ENCODE measurements at places on chromosomes 1 and 21.
A peak's percentile ranks its signal among the peaks of the same experiment; 100 is the strongest.

DNA sequence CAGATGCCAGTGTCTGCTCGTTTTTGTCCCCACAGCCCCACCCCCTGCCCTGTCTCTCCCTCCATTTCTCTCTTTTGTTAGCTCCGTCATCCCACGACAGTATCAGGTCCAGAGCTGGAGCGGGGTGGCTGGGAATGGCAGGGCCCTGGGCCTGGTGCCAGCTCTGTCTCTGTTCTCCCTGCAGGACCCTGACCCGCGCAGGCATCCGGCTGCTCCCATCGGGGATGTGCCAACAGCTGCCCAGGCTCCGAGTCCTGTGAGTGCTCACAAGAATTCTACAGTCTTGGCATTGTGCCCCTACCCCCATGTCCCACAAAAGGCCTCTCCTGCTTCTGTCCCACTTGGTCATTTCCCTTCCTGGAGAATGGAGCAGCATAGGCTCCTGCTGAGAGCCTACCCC lies 37.4 kb downstream of the UBE2T start:
- DNase-seq, result no peak

GRCh38 chr21:42819861-42820615 lies 59.3 kb downstream of the WDR4 start:
- DNase-seq, result no peak

DNA sequence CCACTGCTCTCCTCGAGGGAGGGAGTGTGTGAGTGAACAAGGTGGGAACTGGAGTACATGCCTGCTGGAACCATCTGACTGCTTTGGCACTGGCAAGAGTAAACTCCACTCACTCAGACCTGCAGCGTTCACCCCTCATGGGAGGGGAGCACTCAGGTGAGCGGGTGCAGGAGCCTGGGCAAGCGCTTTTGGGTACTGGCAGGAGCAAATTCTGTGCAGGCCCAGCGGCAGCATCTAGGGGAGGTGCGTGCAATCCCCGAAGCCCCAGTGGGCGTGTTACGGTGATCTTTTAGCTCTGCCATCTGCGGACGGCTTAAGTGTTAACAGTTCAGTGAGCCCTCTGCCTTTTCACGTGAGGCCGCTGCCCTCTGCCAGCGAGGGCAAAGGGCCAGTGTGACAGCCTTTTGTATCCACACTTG lies 127.4 kb downstream of the PATJ start:
- DNase-seq, result no peak

DNA sequence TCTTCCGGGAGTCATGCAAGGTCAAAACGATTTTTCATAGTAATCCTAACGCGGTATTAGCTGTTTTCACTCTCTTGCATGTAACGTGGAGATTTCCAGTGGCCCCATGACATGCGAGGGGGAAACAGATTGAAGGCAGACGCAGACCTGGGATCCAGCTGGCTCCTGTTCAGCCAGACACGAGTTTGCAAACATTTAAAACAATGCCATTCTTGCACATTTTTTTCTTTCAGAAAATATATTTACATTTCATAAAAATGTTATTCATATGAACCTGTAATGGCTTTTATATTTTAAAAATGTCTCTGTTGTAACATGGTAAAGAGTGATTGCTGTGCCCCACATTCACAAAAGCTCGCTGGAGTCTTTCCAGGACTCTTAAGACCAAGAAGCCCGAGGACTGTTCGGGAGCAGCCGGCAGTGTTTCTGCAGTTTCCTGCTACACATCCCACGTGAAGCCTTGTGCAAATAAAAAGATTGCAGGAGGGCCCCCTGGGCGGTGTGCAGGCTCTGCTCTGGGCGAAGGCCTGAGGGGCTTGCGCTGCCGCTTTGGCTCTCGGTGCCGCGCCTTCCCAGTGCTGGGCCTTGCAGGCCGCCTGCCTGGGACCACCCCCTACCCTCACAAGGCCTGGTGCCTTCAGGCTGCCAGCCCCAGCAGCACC lies 184.9 kb downstream of the DYRK1A start:
- peak; percentile 81 for DNase-seq

- peak; percentile 52 for DNase-seq
Observed at GRCh38 chr21:26449161-26449560, 123.9 kb downstream of the CYYR1 start.

DNA sequence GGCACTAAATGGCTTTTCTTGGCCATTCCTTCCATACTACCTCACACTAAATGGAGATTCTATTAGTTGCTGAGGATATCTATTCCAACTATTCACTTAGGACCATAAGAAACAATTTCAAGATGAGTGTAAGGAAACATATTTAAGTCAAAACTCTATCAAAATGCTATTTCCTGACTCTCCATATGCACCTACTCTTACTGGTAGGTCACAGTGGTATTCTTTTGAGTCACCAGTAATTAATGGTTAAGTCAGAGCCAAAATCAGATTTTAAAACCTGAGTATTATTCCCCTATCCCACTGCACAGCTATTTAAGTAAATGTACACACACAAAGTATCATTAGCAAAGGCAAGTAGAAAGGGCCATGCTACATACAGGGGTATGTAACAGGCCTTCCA lies 50.3 kb downstream of the ARID4B start:
- DNase-seq, result peak; percentile 46

- DNase-seq, result no peak
Observed at GRCh38 chr1:167592475-167592874, 37.6 kb upstream of the RCSD1 start.

DNA sequence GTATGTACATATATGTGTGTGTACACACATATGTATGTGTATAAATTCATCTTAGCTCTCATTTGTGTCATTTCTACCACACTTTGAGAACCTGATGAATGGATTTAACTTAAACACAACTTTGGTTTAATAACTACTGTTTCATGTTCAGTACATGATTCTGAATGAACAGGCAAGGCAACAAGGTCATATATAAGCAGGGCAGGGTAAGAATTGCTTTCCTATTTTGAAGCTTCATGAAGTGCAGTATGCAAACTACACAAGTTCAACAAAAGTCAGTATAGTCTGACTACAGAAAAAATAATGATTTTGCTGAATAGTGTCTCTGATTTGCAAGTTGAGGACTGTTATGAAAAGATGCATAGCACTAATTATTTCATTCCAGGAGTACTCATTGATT lies 127.6 kb downstream of the KCNK2 start:
- no peak for DNase-seq

GRCh38 chr1:23370709-23371584 lies 1.3 kb upstream of the ZNF436 start:
- peak; percentile 57 for DNase-seq

DNA sequence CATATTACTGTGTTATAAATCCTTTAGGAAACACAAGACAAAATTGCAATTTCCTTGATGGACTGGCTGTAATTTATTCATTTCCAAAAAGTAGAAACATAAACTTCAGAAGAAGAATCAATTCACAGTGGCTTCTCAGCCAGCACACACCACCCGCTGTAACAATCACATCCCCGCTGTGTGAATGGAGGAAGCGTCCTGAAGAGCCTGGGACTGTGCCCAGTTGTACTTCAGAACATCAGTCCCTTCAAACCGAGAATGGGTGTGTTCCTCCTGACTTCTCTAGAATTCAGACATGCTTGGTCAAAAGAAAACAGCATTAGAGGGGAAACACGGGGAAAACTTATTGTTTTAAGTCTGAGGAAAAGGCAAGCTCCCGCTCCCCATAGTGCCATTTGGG lies 28.8 kb upstream of the CD84 start:
- no peak for DNase-seq

DNA sequence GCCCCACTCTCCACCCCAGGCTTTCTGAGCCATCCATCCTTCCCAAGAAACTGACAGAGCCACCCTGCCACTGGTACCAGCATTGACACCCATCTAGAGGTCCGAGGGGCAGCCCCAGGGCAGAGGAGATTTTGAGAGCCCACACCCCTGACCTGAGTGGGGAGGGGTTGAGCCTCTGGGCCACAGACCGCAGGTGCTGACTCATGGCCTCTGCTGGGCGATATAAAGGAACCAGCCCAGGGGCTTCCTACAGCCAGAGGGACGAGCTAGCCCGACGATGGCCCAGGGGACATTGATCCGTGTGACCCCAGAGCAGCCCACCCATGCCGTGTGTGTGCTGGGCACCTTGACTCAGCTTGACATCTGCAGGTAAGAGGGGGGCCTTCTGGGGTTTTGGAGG lies at the start of gene PADI4:
PADI4 (plus strand) TSS at position 252 of the 400 bp plus-strand sequence; CDS start at position 278, 26 bp downstream.
- DNase-seq, result peak; percentile 5

DNA sequence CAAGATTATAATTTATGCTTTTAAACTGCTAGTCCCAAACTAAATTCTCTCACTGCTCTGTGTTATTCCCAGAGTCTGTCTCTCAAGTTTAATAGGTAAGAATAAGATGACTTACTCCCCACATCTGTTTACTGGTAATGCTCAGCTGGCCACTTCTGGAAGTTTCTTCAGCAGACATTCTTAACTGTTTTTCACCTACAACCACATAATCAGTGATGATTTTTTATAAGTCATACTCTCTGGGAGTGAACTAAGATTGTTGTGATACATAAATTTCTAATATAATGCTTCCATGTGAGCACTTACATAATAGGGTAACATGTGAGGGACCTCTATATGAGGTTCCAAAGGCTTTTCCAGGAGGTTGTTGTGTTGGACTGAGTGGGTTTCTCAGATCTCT lies 8.7 kb downstream of the SLAMF7 start:
- DNase-seq, result no peak

DNA sequence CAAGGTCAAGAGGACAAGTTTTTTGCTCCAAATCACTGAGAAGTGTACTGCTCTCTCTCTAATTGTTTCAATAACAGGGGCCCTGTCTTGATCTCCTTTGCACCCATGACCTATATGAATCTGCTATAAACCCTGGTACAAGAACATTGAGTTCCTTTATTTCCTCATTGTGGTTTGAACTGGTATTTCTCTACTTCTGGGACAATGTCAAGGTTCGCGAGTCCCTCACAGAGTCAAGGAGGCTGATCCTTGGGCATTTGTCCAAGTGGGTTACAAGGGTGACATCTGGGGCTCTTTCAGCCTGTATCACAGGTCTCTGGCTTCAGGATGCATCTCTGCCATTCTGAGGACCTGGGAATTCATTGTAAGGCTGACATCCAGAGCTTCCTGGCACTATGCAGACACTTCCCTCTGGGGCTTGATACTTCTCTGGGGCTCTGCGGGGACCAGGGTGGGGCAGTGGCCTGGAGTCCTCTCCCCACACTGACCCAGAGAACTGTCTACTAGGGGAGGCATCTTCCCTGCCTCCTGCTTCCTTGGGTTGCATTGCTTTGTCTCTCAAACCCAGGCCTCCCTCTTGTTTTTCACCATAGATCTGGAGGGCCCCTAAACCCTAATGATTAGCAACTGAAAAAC lies 22.5 kb upstream of the ZNF648 start:
- peak; percentile 60 for DNase-seq

DNA sequence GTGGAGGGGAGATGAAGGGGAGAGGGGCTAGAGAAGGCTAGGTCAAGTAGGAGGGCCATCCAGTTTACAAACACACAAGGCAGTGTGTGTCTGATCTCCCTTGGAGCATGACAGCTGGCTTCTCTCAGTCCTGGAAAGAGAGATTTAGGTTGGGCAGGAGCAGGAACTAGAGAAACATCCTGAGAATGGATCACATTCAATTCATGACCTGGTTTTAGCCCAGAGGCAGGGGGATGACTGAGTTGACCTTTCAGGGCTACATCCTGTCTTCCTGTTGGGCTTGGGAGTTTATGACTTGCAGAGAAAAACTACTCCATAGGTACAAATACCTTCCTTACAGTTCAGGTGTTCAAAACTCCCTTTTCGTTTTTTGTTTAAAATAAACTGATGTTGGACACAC lies 97.0 kb downstream of the IGSF21 start:
- DNase-seq, result no peak

GRCh38 chr1:246597340-246597739 lies 31.1 kb downstream of the CNST start:
- DNase-seq, result peak; percentile 70

- no peak for DNase-seq
Observed at GRCh38 chr1:241157435-241157834, 199.6 kb downstream of the RGS7 start.

GRCh38 chr1:200802865-200803512 lies 64.3 kb downstream of the CAMSAP2 start:
- peak; percentile 91 for DNase-seq

DNA sequence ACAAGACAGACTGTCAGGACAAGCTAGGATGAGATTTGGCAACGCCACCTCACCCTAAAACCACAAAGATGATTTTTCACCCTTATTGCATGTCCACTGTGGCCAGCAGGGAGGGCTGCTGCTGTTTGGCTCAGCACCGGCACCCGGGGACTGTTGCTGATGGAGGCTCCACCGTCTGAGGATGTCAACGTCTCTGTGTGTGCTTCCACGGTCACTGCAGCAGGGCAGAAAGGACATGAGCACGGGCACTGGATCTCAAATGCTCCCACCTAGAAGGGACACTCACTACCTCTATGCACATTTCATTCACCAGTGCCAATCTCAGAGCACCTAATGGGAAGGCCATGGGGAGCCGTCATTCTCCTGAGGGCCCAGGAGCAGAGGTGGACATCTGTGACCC lies 599.6 kb downstream of the PTPRU start:
- DNase-seq, result no peak

GRCh38 chr1:84146411-84147032 lies 2.5 kb downstream of the PRKACB start:
- peak; percentile 56 for DNase-seq

GRCh38 chr1:154943649-154944400 lies 7.3 kb upstream of the PMVK start:
- peak; percentile 93 for DNase-seq

- no peak for DNase-seq
Observed at GRCh38 chr1:219837994-219838294, 90.4 kb downstream of the SLC30A10 start.

- DNase-seq, result no peak
Observed at GRCh38 chr1:229114850-229115365, 156.0 kb upstream of the RAB4A start.

- DNase-seq, result peak; percentile 84
Observed at GRCh38 chr1:53944469-53945182, 873 bp downstream of the IFT25 start.

DNA sequence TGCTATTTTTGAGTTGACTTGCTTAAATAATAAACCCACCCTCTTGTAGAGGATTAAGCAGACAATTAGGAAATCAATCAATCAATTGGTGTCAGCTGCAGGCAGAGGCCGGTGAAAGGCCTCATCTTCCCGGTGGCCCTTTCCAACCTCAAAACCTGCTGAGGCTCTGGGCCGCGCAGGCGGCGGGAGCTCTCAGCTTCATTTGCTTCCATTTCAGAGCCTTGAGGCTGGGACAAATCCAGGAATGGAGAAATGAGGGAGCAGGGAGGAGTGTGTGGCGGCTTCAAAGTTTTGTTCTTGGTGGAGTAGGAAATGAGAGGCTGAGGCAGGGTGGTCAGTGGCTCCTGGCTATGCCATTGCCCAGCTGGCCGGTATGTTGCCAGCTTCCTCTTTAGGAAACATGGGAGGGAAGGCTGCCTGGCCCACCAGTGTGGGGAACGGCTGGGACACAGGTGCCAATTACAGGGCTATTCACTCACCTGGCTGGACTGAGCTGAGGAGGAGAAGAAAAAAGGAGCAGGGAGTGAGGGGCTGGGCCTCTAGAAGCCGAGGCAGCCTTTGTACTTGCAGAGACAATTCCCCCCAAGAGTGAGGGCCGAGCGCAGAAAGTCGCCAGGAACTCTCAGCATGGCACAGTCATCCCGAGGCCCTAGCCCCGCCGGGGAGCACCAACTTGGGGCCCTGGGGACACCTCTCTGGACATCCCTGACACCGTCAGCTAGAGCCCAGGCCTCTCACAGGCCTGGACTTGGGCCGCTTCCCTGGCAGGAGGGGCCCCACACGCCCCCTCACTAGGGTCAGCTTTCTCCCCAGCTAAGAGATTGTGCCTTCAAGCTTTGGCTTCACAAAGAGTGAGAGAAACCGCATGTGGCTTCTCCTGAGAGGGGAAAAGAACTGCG lies 4.4 kb downstream of the POU3F1 start:
- peak; percentile 51 for DNase-seq
